K562 (cell line): ENCODE measurements at places on chromosomes 1 and 21.

DNA sequence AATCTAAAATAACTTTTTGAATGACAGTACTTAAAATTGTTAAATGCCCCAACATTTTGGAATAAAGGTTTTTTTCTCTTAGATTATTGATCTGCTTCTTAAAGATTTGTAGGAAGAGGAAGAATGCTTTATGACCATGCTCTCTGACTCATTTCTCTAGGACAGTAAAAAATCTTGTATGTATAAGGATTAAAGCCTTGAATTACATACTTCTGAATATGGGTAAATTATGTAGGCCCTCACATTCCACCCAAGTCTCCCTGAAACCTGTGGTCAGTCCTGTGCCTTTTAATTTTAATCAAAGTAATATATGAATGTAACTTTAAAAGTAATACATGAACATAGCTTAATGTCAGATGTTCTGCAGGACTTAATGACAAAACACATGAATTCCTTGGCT, 50.5 kb downstream of the ABCD3 start:
- DNase-seq = no peak

DNA sequence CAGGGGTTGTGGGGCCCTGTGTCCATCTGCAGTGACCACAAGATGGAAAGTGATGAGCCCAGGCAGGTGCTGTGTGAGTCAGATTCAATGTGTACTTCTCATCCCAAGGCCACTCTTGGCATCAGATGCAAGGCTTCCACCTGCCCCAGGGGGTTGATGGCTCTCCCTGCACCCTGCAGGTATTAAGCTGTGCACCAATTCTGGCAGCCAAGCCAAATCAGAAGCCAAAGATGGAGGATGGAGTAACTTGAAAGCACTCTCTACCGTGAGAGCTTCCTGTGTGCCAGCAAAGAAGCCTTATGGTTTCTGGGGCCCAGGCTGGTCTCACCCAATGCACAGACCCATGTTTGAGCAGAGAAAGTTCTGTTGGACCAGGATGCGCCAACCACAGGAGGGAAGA, 44.3 kb upstream of the TENT5C start:
- no peak for DNase-seq

- DNase-seq = no peak
Measured at GRCh38 chr1:207084232-207084631, 4.4 kb upstream of the C4BPB start.

- DNase-seq = peak; percentile 36
Measured at GRCh38 chr1:9652379-9653209, 1.1 kb downstream of the PIK3CD start.

DNA sequence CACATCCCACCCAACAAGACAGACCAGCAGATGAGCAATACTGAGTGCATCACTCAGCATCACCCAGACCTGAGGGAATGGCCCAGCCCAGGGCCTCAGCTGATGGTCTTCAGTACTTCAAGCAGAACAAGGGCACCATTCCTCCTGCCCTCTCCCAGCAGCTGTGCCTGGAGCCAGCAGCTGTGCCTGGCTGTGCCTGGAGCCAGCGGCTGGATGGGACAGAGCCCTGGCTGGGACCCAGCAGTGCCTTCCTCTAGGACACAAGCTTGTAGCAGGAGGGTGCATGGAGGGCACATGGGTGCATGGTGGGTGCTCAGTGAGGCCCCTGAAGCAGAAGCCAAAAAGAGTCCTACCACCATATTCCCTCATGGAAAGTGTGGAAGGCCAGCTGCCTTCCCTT, 583.8 kb downstream of the NPHP4 start:
- no peak for DNase-seq

- DNase-seq = no peak
Measured at GRCh38 chr1:169146576-169147214, 40.2 kb downstream of the ATP1B1 start.

DNA sequence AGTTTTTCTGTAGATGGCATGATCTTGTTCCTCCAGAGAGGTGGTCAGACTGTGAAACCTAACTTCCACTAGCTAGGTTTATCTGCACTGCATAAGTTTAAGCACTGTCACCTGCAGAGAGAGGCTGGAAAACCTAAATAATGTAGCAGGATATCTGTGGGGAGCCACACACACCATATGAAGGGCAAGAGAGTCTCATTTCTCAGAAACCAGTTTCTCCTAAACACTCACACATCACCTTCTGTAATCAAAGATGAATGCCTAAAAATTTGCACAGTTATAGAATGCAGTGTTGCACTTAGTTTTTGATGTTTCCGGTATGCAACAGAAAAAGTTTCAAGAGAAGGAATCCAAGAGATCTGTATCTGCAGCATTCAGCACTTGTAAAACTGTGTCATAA, 654.6 kb downstream of the ADGRL2 start:
- no peak for DNase-seq

GRCh38 chr21:46347791-46348381, 23.9 kb downstream of the PCNT start:
- DNase-seq = no peak

DNA sequence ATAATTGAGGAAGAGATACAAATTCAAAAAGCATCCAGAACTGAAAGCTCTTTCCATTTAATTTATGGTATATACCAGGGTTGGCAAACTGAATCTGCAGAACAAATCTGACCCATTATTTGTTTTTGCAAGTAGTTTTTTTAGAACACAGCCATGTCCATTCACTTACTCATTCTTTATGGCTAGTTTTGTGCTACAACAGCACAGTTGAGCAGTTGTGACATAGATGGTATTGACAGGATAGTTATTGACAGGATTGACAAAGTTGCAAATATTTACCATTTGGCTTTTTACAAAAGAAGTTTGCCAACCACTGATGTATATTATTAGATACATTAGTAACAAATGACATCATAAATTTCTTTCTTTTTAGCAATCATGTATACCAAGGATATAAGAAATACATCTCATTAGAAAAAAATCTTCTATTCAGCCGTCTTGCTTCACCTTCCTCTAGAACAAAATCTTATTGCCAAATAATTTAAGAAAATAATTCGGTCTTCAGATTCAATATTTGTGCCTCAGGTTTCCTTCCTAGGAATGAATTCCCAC, 9.4 kb downstream of the ADAMTS1 start:
- DNase-seq = no peak
